H1 (cell line): ENCODE measurements at places on chromosomes 5 and 9. TPM values are rescaled to one million over a fixed set of nuclear protein-coding genes. Genes with fewer than 3 reads are reported as not detected.

- H3K4me1 ChIP-seq = no peaks in the 10 kb centered on the region; the same call in 1 of the 2 replicates
- no peak overlapping the region for H3K27ac ChIP-seq
- no peak for DNase-seq
- H3K4me3 ChIP-seq = no peak overlapping the region
- H3K36me3 ChIP-seq = no peaks in the 10 kb centered on the region
These were observed 52.0 kb downstream of the EXD3 start for GRCh38 chr9:137370865-137371520.

DNA sequence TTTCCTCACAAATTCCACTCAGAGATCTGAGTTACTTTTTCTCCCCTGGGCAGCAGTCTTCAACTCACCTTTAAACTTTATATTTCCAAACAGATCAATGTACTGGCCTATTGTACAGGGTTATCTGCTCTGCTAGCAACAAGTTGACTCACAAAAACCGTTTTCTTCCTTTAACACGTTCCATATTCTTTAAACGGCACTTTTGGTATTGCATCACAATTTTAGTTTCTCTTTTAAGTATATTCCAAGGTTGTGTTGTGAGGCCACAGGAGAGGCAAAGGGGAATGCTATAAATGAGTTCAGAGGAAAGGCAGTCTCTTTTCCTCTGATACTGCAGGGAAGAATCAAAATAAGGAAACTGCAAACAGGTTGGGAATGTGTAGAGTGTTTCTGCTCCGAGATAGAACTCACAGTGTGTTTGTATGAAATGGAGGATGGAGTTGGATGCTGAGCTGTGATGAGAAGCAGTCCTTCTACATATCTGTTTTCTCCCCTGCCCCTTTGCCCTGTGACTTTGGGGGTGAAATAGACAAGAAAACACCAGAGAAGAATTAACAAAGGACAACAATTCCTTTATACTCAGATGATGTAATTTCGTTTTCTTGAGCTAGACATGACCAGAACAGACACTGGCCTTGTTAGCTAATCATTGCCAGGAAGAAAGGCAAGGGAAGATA, 9.9 kb upstream of the ALDOB start:
- no peaks in the 10 kb centered on the region for H3K4me1 ChIP-seq
- no peak for DNase-seq
- no peaks in the 10 kb centered on the region for H3K27me3 ChIP-seq
- no peak overlapping the region for H3K27ac ChIP-seq
- H3K36me3 ChIP-seq = no peaks in the 10 kb centered on the region

- H3K4me3 ChIP-seq = no peak overlapping the region
- H3K36me3 ChIP-seq = no peaks in the 10 kb centered on the region
- peaks cover 13% of the 10 kb centered on the region for H3K27me3 ChIP-seq
- H3K27ac ChIP-seq = no peak overlapping the region
- peaks cover 9% of the 10 kb centered on the region; the same call in 1 of the 2 replicates for H3K4me1 ChIP-seq
These were observed 5.8 kb upstream of the NKD2 start for GRCh38 chr5:1002836-1003235.

The GAS1 gene
- total RNA-seq = 5.1 and 5.7 TPM in 2 replicates

The GOLGA2 gene
- 43.6 and 50.1 TPM in 2 replicates for total RNA-seq

The PROP1 gene
- not detected in 2 replicates for total RNA-seq

- H3K4me1 ChIP-seq = no peaks in the 10 kb centered on the region; the same call in 1 of the 2 replicates
- DNase-seq = no peak
- no peaks in the 10 kb centered on the region for H3K27me3 ChIP-seq
- H3K36me3 ChIP-seq = no peaks in the 10 kb centered on the region
These were observed 32.9 kb downstream of the NKD2 start for GRCh38 chr5:1041225-1042143.

- H3K4me1 ChIP-seq = no peaks in the 10 kb centered on the region
- no peaks in the 10 kb centered on the region for H3K36me3 ChIP-seq
- DNase-seq = no peak
- no peak overlapping the region for H3K27ac ChIP-seq
These were observed 1107.4 kb downstream of the DTWD2 start for GRCh38 chr5:117880932-117881331.

- no peak overlapping the region for H3K4me3 ChIP-seq
- H3K27ac ChIP-seq = no peak overlapping the region
- H3K4me1 ChIP-seq = no peaks in the 10 kb centered on the region
- H3K27me3 ChIP-seq = no peaks in the 10 kb centered on the region
- DNase-seq = no peak
- H3K36me3 ChIP-seq = no peaks in the 10 kb centered on the region
These were observed 14.7 kb downstream of the RAD1 start for GRCh38 chr5:34900652-34901051.

DNA sequence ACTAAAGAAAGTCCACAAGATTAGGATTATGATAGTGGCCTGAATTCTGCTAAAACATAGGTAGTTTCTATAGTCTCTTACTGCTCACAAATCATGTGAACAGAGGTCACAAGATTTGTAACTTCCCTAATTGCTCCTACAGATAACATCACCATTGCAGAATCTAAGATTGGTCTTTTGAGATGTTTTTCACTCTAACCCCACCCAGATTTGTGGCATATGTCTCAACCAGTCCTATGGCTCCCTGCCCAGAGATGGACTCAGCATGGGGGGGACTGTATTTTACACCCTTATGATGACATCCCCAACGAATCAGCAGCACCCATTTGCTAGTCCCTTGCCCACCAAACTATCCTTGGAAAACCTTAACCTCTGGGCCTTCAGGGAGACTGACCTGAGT, 1046.2 kb downstream of the CDH12 start:
- H3K27ac ChIP-seq = no peak overlapping the region
- no peaks in the 10 kb centered on the region for H3K27me3 ChIP-seq
- DNase-seq = no peak
- no peaks in the 10 kb centered on the region for H3K4me1 ChIP-seq
- H3K4me3 ChIP-seq = no peak overlapping the region

DNA sequence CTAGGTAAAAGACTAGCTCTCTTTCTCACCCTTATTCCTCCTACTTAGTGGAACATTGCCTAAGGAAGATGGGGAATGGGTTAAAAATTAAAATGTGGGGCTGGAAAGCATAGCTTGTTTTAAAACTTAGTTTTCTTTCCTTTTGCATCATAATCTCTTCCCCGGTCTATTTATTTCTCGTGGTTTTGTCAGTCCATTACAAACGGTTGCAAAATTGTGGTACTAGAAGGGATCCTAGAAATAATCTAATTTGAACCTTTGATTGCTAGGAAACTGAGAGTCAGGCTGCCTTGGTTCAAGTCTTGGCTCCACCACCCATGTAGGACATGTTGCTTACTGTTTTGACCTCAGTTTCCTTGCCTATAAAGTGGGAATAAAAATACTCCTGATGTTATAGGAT, 1.3 kb downstream of the IL31RA start:
- no peaks in the 10 kb centered on the region for H3K4me1 ChIP-seq
- no peaks in the 10 kb centered on the region for H3K27me3 ChIP-seq
- DNase-seq = no peak
- no peaks in the 10 kb centered on the region for H3K36me3 ChIP-seq
- H3K4me3 ChIP-seq = no peak overlapping the region
